ENCODE measurements at places on chromosomes 16 and 17.

GRCh38 chr17:43025290-43025657 lies 243 bp downstream of the RND2 start:
- DNase-seq, result no peak

DNA sequence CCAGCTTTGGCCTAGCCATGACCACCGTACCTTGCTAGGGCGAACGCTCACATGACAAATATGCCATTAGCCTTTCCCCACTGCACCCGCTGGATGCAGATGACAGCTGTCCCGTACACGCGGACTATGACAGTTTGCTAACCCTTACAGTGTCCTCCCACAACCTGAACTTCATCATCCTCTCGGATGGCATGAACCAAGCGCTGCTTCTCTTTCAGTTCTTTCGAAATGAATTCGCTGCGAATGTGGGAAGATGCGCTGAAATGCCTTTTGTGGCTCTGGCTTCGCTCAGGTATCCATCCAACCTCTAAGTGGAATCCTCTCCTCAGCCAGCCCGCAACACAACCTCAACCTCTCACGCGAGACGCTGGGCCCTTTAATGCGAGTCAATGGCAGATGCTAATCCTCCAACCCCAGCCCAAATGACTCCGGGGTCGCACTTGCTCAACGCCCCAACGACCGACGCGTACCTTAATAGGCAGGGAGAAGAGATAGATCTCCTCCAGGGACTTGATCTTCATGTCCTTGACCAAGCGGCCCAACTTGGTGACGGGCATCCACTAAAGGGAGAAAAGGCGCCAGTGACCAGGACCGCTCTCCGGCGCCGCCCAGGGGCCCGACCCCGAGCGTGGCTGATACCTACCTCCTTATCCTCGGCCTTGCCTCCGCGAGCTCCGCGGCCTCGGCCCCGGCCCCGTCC lies 670 bp downstream of the RPS2 start:
- DNase-seq, result no peak

GRCh38 chr17:45336390-45337182 lies 19.8 kb upstream of the MAP3K14 start:
- no peak for DNase-seq

DNA sequence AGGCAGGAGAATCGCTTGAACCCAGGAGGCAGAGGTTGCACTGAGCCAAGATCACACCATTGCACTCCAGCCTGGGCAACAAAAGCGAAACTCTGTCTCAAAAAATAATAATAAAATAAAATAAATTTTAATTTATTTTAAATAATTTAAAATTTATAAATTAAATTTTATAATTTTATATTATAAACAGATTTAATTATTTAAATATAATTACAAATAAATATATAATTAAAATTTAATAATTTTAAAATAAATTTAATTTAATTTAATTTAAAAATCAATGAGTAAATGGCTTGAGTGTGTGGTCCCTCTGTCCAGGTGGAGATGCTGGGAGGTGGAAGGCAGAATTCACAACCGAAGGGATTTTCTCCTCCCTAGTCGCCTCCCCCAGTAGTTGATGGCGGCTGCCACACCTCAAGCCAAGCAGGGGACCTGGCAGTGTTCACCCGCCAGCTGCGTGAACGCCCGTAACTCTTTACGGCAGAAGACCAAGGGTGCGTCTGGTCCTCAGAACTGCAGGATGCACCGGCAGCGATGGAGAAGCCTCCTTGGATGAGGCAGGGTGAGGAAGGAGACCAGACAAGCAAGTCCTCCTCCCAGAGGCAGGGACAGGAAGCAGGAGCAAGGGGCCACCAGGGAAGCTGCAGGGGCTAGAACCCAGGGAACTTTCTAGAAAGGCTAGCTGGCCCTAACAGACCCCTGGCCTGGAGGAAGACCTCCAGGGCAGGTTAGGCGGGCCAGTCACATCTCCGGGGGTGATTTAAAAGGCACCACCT lies 22.9 kb upstream of the KRT17 start:
- no peak for DNase-seq

DNA sequence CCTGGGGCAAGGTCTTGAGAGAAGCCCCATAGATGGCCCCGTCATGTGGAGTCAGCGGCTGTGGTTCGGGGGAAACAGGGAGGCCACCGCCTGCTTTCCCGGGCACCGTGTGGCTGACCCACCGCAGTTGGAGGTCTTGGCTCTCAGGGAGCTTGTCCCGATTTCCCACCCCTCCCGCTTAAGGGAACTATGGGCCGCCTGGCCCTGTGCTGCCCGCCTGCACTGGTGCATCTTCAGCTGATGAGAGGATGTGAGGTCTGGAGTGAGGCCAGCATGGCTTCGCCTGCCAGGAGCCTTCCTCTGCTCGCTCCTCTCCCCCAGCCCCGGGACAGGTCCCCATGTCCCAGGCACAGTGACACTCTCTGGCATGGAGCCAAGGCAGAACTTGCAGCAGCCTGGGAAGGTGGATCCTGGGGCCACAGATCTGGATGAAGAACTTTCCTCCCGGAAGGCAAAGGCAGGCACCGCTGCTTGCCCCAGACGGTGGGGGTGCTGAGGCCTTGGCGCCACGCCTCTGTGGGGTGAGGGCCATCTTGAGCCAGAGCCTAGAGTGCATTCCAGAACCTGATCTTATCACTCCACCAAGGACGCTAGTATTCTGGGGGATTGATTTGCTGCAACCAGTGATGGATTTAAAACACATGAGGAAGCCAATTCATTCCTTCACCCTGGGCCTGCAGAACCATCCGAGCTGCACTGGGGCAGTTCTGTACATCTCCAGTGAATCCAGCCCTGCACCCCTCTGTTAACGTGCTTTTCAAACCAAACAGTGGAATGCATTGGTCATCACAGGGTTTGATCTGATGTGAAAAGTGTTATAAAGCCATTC lies 178.6 kb upstream of the TNRC6C start:
- DNase-seq, result no peak

DNA sequence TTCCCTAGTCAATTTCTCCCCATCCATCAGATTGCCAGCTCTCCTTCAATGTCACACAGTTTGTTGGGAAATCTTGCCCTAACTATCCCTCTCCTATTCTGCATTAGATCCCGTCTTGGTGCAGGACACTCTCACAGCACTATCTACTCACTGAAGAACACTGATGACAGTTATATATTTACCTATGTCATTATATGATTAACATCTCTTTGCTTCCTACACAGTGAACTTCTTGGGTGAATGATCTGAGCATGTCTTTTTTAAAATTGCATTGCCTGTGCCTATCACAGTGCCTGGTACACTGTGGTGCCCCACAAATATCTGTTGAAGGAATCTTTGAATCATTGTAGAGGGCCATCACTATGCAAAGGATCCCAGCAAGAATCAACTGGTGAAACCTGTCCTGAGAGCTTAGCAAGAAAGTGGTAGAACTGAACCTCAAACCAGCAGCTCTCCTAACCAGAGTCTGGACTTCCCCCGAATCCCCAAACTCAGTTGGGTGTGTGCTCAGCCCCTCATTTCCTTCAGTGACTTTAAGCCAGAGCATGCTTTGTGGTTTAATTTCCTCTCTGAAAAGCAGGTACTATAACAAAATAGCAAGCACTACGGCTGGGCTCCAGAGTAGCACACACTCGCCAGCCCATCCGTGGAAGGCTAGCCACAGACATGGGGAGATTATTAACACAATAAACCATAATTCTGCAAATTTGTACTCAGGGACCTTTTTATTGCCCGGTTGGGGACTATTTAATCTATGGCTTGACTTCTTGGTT lies 680.7 kb upstream of the SALL1 start:
- DNase-seq, result no peak
